ENCODE measurements at places on chromosomes 7 and 10. TPM values are rescaled to one million over a fixed set of nuclear protein-coding genes. Genes with fewer than 3 reads are reported as not detected.

Gene SPDYE11
- total RNA-seq: not detected

Gene SFTPA1
- 0.22 TPM for total RNA-seq

Gene CHST3
- 21.7 TPM for total RNA-seq

GRCh38 chr7:139771001-139771956 lies 6.5 kb downstream of the HIPK2 start:
- no peak for DNase-seq

- no peak for DNase-seq
Observed at GRCh38 chr7:33250421-33250871, 121.1 kb downstream of the BBS9 start.

- DNase-seq: no peak
Observed at GRCh38 chr10:84424731-84425167, 96.4 kb downstream of the CCSER2 start.

Measured in type B pancreatic cell (in vitro differentiated cells).